ENCODE measurements at places on chromosomes 3 and 15.
A peak's percentile ranks its signal among the peaks of the same experiment; 100 is the strongest.

DNA sequence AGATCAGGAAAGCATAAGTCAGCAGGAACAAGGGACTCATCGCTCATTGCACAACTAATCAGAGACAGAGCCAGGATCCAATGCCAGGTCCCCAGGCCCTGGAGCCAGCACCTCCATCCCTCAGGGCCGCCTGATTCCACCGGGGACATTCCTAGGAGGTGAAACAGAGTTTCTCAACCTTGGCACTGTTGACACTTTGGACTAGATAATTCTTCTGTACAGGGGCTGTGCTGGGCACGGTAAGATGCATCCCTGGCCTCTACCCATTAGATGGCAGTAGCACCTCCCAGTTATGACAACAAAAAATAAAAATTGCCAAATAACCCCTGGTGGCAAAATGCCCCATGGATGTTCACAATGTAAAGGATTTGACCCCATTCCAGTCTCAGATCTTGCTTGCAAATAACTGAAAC, 127.7 kb downstream of the MTHFS start:
- DNase-seq: no peak

GRCh38 chr15:68582236-68582635, 3.4 kb downstream of the CORO2B start:
- DNase-seq: no peak

DNA sequence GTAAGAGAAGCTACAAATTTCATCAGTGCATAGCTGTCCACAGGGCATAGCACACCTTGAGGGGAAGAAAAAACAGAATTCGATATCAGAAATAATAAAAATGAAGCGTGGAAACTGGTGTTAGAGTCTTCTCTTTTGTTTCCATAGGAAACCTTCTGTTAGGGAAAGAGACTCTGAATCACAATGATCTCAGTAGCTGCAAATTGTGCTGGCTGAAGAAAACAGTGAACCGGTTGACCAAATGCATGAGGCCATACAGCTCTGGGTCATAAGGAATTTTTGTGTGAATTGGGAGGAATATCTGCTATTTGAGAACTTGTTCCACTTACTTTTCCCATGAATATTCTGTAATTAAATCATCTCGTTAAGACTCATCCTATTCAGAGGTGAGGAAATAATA, 580.2 kb upstream of the NECTIN3 start:
- no peak for DNase-seq

- DNase-seq: no peak
Observed at GRCh38 chr3:165466856-165467255, 270.7 kb upstream of the SLITRK3 start.

DNA sequence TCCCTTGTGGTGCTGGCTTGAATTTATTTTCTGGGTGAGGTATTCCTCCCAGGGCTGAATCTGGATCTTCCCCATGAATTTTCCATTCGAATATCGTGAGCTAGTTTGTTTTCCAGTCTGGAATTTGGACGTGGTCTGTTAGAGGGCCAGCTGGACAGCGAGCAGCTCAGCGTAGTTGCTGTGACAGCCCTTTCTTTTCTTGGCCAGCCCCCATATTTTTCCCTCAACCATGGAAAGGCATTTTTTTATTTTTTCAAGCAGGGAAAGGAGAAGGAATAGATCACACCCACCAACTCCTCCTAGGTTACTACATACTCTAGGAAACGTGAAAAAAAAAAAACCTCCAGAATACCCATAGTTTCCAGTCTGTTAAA, 152.0 kb downstream of the KLHL25 start:
- DNase-seq: no peak

DNA sequence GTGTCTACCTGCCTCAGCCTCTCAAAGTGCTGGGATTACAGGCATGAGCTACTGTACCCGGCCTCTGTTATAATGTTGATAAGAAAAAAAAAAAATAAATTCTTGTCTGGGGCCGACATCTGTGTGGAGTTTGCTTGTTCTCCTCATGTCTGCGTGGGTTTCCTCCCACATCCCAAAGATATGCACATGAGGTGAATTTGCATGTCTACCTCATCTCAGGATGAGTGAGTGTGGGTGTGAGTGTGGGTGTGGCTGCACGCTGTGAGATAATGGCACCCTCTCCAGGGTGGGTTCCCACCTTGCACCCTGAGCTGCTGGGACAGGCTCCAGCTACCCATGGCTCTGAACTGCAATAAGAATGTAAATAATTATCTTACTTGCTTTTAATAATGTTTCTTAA, 25.9 kb upstream of the UACA start:
- no peak for DNase-seq

DNA sequence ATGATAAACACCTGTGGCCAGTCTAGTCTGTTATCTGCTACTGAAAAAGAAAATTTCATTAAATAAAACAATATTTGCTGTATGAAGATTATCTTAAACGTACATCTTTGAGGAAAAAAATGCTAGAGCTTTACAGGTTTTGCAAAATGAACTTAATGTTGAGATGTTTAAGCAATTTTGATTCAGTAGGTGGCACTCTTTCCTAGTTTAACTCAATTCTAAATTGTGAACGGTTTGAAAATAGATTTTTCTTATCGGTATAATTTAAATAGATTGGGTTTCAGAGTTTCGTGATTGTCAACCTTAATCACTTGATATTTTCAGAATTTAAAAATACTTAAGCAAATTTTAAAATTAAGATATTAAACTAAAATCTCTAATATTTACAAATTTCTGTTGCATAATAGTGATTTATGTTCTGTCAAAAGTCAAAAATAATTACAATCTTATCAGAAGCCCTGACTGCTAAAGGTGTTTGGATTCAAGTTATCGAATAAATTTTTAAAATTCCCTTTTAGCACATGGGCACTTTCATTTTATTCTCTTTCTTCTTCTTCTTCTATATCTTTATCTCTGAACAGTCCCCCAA, 7.0 kb upstream of the RNF111 start:
- peak; percentile 10 for DNase-seq

- no peak for DNase-seq
Observed at GRCh38 chr3:15657016-15657415, 55.5 kb downstream of the BTD start.

- no peak for DNase-seq
Observed at GRCh38 chr3:59920822-59921221, 871.0 kb upstream of the CFAP20DC start.

DNA sequence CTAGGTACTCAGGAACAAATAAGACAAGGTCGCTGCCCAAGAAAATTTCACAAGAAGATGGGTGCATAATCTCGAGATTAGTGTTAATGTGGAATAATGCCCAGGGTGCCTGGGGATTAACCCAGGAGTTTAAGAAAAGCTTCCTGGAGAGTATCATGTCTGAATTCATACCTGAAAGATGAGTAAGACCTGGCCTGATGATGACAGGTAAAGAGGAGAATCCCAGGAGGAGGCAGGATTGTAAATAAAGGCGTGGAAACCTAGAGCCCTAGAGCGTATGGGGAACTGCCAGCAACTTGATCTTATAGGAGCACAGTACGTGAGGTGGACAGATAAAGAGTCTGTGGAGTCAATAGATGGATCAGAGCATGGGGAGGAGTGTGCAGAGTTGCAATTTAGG, 43.0 kb downstream of the ARRDC4 start:
- DNase-seq: no peak

DNA sequence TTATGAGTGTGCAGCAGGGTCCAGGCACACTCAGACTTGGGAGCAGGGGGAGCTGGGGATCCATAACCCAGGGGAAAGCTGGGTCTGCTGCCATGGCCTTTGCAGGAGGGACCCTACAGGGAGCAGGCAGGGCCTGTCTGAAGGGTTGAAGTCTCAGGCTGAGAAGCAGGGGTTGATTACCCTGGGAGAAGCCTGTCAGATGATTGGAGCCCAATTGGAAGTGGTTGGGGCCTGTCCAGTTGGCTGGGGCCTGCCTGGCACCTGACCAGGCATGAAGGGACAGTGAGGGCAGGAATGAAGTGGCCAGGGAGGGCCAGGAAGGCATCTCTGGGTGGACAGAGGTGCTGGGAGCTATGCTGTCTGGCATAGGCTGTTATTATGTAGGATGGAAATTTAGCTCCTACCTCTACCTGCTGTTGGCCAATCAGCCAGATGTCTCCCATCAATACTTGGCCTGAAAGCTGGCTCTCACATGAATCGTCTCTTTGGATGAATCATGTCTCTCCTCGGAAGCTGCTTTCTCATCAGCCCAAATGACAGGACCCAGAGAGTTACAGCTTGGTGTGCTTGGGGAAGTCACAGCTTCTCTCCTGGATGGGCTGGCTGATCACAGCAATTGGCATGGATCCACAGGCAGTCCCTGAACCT, 27.4 kb upstream of the SLCO2A1 start:
- DNase-seq: no peak

GRCh38 chr15:53212785-53213184, 422.6 kb upstream of the ONECUT1 start:
- no peak for DNase-seq

GRCh38 chr15:74648051-74648842, 32.6 kb downstream of the CLK3 start:
- DNase-seq: no peak

DNA sequence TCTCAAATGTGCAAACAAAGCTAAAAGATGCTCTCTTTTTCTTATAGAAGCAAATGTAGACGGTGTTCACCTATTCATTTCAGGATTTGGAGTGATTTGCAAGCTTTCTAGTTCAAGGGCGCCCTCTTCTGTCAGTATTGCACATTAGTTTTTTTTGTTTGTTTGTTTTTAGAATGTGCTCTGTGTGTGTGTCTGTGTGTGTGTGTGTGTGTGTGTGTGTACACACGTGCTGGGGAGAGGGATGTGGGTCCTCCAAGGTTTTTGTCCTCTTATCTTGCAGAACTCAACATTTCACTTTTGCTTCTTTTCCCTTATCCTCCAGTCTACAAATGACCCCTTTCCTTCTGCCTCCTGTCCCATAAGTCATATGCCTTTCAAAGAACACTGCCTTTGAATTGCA, 23.5 kb downstream of the DNAH1 start:
- peak; percentile 32 for DNase-seq
